ENCODE measurements at places on chromosomes 2 and 18.

- DNase-seq, result no peak
Measured at GRCh38 chr18:41216341-41217003, 738.6 kb upstream of the PIK3C3 start.

- no peak for DNase-seq
Measured at GRCh38 chr2:240557101-240557751, 562 bp downstream of the ANKMY1 start.

GRCh38 chr18:66825347-66825746 is 221.5 kb upstream of the CDH19 start:
- no peak for DNase-seq

- DNase-seq, result no peak
Measured at GRCh38 chr2:205673312-205673711, 9.0 kb upstream of the NRP2 start.

DNA sequence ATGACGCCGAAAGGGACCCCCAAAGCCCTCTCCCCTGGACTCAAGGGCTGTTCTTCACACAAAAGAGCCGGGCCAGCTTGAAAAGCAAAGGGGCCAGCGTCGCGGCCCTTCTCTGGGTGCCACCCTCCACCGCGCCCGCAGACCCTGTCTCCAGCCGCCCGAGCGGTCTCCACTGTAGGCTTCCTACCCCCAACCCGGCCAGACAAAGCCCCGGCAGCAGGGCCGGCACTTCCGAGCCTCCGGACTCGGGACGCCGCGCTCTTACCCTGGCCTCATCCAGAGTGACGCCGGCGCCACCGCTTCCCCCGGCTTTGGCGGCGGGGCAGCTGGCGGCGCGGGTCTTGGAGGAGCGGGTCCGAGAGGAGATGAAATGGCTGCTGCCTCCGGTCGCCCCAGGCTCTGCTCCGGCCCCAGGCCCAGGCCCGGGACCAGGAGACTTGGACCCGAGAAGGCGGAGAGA is 603 bp downstream of the ATAD2B start:
- no peak for DNase-seq

Measured in dorsolateral prefrontal cortex (tissue), 122 donors.